Frontal cortex (tissue), 4 donors: ENCODE measurements at places on chromosomes 1 and 21.

- DNase-seq = no peak
Observed at GRCh38 chr1:2233468-2233867, 5.3 kb downstream of the SKI start.

- no peak for DNase-seq
Observed at GRCh38 chr1:207917080-207917479, 6.2 kb upstream of the CD34 start.

GRCh38 chr1:240602189-240602588, 9.8 kb downstream of the GREM2 start:
- no peak for DNase-seq

DNA sequence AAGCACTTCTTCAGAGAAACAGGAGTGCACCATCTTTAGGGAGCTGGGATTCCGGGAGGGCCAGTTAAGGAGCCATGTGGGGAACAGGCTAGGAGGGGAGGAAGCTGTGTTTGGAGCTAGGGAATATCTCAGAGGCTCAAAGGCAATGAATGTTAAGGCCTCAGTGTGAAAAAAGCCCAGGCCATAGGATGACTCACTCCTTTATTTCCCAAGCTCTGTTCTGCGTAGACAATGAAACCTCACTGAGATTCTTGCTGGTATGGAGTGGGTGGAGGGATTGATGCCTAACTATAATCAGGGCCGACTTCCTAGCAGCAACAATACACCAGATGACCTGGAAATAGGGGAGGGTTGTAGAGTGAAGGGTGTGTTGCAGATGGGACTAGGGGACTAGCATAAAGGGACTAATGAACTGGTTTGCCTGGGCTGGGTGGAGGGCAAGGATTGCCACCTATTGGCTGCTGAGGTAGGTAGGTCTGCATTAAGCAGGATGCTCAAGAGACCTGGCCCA, 2.1 kb downstream of the GNAT2 start:
- peak; percentile 21 for DNase-seq

DNA sequence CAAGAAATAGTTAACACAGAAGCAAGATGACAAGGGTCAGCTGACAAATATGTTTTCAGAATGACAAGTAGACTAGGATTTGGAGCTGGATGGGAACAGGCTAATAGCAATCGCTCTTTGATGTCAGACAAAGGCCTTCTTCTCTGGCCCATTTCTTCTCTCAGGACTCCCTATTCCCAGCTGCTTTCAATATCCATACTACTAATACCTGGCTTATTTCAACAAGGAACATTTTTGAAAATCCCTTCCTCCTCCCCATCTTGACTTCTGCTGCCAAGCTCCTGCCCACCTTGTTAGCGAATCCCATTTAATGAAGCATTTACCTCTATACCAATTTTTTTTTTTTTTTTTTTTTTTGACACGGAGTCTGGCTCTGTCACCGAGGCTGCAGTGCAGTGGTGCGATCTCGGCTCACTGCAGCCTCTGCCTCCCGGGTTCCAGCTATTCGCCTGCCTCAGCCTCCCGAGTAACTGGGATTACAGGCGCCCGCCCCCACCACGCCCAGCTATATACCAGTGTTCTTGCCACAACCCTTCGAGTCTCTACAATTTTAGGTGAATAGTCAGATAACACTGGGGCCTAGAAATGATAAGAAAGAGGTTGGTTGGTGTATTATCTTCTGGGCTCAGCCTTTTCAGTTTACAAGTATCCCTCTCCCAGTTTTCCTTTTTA, 68.4 kb downstream of the MACF1 start:
- DNase-seq = no peak

- no peak for DNase-seq
Observed at GRCh38 chr1:26154750-26155149, 4.1 kb upstream of the FAM110D start.

DNA sequence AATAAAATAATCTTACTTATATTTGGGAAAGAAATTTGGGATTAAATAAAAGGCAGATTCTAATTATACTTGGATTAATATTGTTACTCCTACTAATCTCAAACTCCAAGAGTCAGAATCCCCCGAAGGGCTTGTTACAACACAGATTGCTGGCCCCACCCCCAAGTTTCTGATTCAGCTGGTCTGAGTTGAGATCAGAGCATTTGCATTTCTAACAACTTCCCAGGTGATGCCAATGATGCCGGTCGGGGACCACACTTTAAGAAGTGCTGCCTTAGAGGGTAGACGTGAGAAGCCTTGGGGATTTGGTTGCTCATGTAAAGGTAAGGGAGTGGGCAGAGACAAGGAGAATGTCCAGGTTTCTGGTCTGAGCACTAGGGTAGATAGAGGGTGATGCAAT, 47.2 kb downstream of the FMN2 start:
- no peak for DNase-seq

GRCh38 chr1:84940481-84940880, 47.5 kb upstream of the LPAR3 start:
- DNase-seq = no peak

DNA sequence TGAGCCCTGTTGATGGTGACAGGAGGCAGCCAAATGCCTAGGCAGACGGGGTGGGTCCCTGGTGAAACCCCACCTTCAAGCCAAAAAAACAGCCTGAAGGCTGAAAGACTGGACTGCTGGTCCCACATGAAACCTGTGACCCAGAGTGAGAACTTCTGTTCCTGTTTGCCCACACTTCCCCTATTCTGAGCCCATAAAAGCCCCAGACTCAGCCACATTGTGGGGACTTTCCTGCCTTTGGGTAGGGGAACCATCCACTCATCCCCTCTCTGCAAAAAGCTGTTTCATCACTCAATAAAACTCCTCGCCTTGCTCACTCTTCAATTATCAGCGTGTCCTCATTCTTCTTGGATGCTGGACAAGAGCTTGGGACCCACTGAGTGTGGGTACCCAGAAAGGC, 25.2 kb downstream of the HTR6 start:
- no peak for DNase-seq
